Activated T-cell treated with anti-CD3 and anti-CD28 coated beads, Interleukin-2, amount 50 U/mL, for 1 hour (primary cell): ENCODE measurements at places on chromosomes 5 and 9.

DNA sequence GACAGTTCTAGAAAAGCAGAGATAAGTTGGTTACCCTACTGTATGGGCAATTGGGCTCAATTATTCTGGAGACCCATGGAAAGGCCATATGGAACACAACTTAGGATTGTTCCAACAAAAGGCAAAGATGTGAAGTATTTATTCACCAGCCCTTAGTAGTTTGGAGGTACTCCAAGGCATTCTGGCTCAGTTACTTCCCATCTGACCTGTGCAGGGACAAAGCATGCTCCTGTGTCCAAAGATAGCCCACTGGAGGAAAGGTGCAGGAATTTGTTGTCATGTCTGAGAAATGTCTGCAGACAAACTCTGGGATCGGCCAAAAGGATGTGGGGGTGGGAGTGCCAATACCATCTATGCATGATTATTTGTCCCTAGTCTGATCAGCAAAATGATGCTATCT lies 279.5 kb upstream of the PTGER4 start:
- no peak for DNase-seq

GRCh38 chr5:72234265-72234700 lies 85.8 kb downstream of the MRPS27 start:
- no peak for DNase-seq

DNA sequence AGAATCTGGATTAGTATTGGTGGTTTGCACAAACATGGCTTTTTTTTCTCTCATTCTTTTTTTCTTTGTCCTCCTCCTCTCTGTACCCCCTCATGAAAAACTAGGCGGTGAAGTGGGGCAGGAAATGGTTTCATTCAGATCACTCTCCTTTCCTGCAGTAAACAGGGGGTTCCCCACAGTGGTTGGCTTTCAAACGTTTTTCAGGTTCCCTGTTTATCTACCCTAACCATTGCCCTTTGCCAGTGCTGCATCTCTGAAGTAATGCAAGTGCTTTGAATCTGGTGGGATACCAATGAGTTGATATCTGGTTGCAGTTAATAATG lies 29.8 kb downstream of the NR4A3 start:
- no peak for DNase-seq

DNA sequence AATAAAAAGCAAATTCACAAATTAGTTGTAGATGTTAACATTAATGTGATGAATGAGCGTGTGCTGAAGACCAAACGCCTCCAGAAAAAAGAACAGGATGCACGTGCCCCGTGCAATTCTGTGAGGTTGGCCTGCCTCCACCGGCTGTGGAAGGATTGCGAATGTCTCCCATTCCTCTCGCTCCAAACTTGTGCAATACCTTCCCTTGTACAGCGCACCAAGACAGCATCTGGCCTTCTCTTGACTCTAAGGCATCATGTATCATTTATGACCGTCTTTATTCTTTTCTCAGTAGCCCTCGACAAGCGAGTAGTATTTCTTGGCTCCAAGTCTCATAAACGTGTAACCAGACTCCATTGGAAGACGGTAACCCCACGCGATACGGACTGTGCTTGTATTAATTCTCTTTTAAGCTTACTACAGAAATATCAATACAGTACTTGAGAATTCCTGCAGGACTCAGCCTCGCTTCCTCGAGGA lies 1.5 kb upstream of the TESK1 start:
- DNase-seq, result no peak

GRCh38 chr9:105413525-105413924 lies 34.3 kb upstream of the FSD1L start:
- DNase-seq, result no peak

- no peak for DNase-seq
Measured at GRCh38 chr9:99592834-99593574, 228.7 kb upstream of the NR4A3 start.
